ENCODE measurements at places on chromosomes 4 and X. TPM values are rescaled to one million over a fixed set of nuclear protein-coding genes. Genes with fewer than 3 reads are reported as not detected.

GRCh38 chrX:47210661-47211425 lies 7.6 kb upstream of the CDK16 start:
- DNase-seq, result no peak

The ADRA2C gene
- total RNA-seq, result 13.8 TPM

DNA sequence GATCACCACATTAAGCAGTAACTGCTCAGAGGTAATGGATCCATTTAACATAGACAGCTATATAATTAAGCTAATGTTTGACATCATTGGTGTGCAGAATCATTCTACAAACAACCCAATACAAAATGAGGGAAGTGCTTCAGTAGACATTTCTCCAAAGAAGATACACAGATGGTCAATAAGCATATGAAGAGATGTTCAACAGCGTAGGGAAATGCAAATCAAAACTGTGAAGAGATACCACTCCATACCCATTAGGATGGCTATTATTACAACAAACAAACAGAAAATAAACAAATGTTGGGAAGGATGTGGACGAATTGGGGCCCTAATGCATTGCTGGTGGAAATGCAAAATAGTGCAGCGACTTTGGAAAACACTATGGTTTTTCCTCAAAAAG lies 294.6 kb downstream of the ANK2 start:
- DNase-seq, result no peak

DNA sequence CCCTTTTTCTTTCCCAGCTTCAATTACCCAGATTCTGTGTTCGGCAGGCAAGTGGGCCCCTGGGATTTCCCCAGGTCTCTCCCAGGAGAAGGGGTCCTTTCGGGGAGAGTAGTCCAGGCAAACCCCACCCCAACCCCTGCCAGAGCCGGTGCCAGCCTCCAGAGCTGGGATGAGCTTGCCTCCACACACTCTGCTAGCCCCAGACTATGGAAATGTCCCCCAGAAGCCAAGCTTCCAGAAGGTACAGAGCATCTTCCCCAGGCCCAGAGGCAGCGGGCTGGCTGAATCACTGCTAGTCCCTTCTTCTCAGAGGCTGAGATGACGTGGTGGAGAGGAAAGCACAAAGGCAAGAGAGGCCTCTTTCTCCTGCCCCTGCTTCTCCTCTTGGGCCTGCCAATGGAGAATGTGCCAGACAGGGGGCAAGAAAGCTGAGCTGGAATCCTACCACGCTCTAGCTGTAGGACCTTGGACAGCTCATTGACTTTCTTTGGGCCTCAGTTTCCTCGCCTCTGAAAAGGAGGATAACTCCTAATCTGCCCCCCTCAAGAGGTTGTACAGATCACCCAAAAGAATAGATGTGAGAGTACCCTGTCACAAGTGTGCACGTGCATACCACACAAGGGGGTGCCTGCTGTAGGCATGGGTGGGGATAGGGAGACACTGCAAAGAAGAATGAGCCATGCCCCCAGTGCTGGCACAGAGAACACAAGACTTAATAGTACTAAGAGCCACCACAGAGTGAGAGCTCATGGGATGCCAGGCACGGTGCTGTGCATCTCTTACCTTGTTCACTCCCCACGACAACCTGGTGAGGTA lies 2.1 kb downstream of the SASH3 start:
- DNase-seq, result no peak

DNA sequence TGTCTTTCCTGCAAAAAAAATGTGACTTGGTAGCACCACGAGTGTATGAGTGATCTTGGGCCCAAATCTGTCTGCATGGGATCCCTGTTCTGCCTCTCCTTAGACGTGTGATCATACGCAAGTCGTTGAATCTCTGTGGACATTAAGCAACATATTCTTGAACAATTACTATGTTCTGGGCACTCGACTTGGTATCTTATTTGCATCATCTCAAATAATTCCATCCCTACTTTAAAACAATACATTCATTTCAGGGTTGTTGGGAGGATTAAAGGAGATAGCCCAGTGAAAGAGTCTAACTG lies 145.4 kb upstream of the CPEB2 start:
- no peak for DNase-seq

GRCh38 chrX:53239474-53239873 lies 14.5 kb upstream of the KDM5C start:
- no peak for DNase-seq

The UCP1 gene
- 0.29 TPM for total RNA-seq

GRCh38 chr4:52015366-52015765 lies 4.8 kb downstream of the LRRC66 start:
- DNase-seq, result no peak

DNA sequence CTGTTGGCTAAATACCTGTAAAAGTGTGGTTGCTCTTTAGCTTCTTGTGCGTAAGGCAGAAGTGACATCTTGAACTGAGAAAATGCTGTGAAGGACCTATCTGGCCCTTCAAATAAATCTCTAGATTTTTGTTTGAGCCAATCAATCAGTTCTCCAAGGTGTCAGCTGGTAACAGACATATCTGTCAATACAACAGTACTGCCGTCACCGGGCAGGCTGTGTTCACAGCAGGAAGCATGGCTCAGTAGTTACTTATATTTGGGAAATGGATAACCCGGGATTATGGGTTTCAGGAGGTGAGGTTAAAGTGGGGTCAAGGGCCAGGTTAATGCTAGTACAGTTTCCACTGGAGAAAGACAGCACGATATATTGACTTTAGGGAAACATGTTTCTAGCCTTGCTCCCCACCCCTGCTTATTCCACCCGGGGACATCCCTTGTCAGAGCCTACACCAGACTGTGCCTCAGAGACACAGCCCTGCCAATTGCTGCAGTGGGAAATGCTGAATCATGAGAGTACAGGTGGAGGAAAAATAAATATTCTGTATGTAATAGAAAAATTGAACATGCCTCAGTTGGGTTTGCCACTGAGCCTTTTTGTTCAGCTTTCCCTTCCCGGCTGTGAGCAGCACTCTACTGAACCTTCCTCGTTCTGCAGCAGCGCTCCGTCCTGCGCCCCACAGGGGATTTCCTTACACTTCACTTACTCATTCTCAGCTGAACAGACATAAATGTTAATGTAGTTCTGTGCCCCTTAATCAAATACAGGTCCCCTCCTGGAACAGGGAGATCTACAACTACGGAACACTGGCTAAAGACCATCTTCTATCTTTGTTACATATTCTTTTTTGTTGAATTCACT lies 121.1 kb downstream of the MGST2 start:
- no peak for DNase-seq

The IL1RAPL1 gene
- total RNA-seq, result 0.29 TPM

DNA sequence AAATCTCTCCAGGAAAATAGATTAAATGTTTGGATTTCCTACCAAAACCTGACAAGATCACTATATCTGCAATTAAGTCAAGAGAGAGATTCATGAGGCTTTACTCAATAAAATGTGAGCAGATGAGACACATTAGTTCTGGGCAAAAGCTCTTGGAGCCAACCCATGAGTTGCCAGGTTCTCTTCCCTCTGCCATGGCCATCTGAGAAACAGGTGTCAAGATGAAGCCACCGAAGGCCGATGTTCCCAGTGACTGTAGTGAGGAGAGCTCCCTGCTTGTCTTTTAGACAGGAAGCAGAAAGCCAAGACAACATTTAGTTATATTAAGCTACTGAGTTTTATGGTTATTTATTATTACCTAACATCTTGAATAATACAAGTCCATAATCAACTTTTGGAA lies 1068.7 kb downstream of the STPG2 start:
- no peak for DNase-seq

The CT45A1 gene
- not detected for total RNA-seq

The PPP2R2C gene
- 7.1 TPM for total RNA-seq

DNA sequence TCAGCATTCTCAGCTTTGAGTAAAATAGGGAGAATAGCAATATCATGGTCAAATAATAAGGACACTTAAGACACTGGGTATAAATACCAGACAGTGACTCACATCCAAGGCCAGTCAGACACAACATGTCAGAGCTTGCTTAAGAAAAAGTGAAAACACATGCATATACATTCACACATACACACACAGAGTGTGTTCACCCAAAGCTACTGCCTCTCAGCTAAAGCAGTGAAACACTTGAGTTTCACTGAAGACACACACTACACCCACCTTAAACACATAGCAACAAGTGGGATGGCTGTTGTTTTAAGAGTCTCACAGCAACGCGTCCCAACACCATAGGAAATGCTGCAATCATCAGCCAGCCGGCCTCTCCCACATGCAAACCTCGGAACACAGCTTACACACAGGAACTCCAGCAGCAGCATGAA lies 14.4 kb downstream of the SHROOM4 start:
- no peak for DNase-seq

DNA sequence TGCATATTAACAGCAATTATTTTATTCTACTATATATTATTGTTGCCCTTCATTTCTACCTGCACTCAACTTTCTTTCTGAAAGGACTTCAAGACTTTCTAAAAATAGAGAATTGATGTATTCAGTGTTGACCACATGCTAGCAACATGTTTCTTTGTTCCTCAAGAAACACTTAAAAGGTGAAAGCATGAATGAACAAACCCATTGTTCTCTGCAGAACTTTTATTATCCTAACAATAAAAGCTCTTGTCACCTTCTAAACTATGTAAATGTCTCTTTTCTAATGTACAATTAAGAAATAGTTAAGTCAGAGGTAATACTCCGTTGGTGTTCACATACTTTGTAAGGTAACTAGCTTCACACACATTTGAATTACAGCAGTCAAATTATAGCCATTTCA lies 638.7 kb downstream of the FSTL5 start:
- no peak for DNase-seq

- no peak for DNase-seq
Measured at GRCh38 chr4:53852343-53852742, 212.1 kb downstream of the CHIC2 start.

DNA sequence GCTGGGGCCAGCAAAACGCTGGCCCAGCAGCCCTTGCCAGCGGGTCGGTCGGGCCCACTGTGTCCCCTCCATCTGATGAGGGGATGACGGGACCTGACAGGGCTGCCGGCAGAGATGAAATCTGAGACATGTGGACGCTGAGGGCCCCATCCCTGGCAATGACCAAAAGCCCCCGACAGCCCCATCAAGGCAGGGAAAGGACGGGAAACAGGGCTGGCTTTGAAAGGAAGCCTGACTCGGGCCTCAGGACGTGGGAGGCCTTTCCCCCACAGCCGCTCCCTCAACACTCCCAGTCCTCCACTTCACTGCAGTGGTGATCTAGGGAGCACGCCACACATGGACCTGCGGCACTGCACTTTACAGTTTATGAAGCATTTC lies 202.4 kb downstream of the AFAP1 start:
- DNase-seq, result no peak

DNA sequence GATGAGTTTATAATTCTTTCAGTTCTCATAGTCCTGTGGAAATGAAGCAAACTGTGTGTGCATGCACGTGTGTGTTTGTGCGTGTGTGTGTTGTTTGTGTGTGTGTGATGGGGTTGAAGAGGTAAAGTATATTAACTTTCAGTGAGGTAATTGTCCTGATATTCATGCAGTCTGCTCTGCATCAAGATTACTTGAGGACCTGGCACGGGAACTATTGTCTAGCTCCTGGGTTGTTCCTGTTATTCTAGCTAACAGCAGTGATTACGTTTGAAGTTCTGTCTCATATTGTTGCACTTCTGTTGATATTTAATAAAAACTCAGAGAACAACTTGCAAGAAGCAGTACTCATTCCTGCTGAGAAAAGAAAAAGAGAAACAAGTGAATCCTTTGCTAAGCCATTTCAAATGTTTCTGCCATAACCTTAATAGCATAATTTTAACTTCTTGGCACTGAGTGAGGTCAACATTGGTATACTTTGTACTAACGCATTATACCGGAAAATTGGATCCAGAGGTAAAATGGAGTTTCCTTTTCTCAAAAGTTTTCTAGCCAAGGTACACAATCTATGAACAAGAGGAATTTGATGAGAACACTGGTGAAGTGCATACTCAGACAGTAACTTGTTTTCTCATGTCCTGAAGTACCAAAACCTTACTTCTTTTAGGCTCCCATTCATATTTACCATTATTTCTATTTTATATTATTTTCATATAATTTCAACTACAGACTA lies 113.2 kb downstream of the SPCS3 start:
- DNase-seq, result no peak

DNA sequence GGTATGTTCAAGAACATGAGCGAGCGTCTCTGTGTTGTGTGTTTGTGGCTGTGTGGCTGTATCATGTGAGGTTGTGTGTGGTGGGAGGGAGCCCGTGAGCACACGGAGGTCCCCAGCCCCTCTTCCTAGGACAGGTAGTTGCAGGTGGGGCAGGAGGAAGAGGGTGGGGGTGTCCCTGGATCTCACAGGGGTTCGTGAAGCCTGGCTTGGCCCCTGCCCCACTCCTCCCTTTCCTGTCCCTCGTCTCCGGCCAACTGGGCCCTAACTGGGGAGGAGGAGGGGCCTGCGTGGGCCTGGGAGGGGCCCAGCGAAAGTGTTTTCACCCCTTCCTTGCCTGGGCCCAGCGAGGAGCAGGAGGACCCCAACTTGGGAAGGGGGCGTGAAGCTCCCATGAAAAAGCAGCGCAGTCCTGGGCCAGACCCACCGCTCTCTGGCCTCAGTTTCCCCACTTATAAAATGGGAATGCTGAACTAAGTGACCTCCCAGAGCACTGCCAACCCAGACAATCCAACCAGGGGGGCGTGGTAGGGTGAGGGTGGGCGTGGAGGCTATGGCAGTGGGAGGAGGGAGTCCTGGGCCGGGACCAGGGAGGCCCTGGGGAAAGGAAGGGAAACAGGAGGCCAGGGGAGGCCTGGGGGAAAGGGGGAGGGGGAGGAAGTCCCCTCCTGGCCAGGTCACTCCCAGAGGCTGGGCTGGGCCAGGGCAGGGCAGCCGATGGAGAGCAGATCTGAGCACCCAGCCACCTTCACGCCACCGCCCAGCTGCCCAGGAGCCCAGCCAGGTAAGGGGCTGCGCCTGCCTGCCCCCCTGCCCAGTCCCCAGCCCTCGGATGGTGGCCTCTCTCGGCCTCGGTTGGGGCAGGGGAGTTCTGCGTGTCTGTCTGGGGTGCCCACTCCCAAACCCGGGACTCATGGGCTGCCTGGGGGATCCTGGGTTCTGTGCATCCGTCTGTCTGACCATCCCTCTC lies at the start of gene AVPR2:
Gene AVPR2 (plus strand): TSS at position 683 of the 967 bp plus-strand sequence. CDS start 473 bp downstream, outside the sequence.
- no peak for DNase-seq

DNA sequence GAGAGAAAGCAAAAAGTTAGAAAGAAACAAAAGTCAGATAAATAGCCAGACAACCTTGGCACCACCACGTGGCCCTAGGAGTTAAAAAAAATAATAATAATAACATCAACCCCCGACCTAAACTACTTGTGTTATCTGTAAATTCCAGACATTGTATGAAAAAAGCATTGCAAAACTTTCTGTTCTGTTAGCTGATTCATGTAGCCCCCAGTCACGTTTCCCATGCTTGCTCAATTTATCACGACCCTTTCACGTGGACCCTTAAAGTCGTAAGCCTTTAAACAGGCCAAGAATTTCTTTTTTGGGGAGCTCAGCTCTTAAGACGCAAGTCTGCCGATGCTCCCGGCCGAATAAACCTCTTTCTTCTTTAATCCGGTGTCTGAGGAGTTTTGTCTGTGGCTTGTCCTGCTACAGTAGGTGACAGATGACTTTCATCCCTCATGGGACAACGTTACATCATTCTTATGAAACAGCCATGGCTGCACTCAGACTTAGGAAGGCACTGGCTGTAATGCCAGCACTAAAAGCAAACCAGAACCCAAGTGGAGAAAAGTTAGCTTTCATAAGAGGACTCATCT lies 520 bp downstream of the ACOX3 start:
- DNase-seq, result no peak

- no peak for DNase-seq
Measured at GRCh38 chr4:174377613-174378012, 93.9 kb downstream of the CEP44 start.

GRCh38 chr4:83390944-83391343 lies 56.3 kb upstream of the HPSE start:
- no peak for DNase-seq

The TRIM75 gene
- not detected for total RNA-seq

GRCh38 chr4:5101571-5101970 lies 50.3 kb downstream of the STK32B start:
- DNase-seq, result no peak

The MAGEB6 gene
- total RNA-seq, result not detected

Measured in H1 (cell line).